SW480 (cell line): ENCODE measurements at places on chromosomes 4 and X.
A peak's percentile ranks its signal among the peaks of the same experiment; 100 is the strongest.

DNA sequence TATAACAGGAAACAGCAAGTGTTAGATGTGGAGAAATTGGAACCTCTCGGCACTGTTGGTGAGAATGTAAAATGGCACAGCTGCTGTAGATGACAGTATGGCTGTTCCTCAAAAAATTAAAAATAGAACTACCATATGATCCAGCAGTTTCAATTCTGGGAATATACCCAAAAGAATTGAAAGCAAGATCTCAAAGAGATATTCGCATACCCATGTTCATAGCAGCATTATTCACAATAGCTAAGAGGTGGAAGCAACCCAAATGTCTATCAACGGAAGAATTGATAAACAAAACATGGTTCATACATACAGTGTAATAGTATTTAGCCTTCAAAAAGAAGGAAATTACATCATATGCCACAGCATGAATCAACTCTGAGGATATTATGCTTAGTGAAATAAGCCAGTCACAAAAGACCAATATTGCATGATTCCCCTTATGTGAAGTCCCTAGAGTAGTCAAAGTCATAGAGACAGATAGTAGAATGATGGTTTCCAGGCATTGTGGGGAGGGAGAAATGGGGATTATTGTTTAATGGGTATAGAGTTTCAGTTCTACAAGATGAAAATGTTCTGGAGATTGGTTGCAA lies 467.7 kb downstream of the IDS start:
- no peak for DNase-seq

GRCh38 chrX:72392816-72393800 lies 87.4 kb upstream of the CITED1 start:
- DNase-seq, result no peak

DNA sequence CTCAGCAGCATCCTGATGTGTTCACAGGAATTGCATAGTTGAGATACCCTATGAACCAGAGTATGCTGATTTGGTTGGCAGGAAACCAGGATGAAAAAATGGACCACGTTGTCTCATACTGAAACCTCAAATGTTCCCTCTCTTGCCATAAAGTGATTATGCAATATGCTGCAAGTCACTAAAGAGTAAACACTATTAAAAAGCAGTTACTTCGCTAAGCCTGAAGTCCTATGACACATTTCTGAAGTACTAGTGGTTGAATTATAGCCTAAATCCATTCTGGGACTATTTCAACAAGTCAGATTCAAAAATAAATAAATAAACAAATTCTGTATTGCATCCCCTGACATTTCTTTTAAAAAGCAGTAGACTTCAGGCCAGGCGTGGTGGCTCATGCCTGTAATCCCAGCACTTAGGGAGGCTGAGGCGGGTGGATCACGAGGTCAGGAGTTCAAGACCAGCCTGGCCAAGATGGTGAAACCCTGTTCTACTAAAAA lies 106.0 kb upstream of the NAP1L5 start:
- peak; percentile 19 for DNase-seq

DNA sequence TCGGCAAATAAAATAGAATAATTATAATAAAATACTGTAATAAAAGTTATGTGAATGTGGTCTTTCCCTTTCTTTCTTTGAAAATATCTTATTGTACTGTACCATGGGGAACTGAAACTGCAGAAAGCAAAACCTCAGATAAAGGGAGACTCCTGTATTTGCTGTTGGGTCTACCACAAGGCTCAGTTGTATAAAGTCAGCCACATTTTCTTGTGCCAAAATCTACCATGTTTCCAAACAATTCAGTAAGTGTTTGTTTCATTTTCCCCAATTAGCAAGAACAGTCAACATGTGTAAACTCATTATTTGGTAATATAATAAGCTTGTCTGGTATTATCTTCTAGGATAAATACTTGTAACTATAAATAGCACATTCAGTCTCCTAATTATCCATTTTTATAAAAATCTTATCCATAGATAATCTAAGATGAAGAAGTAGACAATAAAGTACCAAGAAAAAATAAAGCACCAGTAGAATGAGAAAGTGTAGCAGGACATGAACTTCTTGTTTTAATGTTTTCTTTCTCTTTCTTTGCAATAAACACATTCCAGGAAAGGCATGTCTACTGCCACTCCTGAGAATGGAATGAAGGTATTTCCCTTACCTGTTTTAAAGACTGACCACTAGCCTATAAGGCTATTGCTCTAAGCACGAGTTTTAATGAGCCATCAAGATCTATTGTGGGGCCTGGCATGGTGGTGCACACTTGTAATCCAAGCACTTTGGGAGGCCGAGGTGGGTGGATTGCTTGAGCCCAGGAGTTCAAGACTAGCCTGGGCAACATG lies 15.0 kb upstream of the OTUD4 start:
- DNase-seq, result peak; percentile 62

DNA sequence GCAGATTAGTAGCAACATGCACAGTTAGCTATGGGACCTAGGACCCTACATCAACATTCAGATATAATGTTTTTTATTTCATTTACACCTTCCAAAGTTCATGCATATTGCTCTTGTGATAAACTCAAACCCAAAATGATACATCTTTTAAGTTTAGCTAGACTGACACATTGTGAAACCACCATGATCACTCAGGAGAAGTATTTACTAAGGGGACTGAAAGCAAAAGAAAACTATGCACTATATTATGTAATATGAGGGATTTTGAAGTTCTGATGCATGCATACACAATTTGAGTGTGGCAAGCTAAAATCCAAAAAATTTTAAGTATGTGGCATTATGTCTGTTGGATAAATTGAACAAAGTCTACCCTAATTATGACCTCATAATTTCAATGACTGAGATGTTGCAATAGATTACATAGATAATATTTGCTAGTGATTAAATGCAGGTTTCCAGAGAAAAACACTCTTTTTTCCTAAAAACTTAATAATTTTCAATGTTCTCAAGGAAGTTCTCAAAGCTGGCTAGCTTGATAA lies 914.8 kb upstream of the GRIA3 start:
- DNase-seq, result no peak

DNA sequence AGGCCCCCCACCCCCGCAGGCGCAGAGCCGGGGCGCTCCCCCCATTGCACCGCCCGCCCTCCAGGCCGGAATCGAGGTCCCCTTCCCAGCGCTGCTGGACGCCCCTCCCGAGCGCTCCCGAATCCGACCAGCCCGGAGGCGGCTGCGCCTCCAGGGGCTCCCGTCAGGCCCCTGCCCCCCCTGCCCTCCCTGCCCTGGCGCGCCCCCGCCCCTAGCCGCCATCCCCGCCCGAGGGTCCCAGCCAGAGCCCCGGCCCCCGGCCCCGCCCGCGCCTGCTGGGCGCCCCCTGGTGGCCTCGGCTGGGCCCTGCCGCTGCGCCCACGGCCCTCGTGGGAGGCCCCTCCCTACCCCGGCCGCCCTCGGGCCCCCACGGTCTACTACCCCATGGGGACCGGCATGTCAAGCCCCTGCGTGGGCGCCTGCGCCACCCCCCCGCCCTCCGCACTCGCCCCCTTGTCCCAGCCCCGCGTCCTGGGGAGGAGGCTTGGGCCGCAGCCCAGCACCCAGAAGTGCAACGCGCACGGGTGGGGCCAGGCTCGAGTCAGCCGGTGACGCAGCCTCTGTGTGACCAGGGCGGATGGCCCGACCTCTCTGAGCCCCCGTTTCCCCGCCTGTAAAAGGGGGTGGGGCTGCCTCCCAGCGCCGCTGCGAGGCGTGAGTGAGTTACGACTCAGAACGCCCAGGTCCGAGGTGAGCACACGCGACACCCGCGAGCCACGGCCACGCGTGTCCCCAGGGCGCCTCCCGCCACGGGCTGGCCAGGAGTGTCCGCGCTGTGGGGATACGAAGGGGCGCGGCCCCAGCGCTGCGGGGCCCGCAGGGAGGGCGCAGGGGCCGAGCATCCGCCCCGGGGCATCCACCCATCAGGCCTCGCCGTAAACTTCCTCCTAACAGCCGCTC lies 104.9 kb downstream of the FAM53A start:
- DNase-seq, result peak; percentile 58

- no peak for DNase-seq
These were observed 1.1 kb downstream of the BLOC1S4 start for GRCh38 chr4:6716958-6717655.
